ENCODE measurements at places on chromosomes 3 and 15.

DNA sequence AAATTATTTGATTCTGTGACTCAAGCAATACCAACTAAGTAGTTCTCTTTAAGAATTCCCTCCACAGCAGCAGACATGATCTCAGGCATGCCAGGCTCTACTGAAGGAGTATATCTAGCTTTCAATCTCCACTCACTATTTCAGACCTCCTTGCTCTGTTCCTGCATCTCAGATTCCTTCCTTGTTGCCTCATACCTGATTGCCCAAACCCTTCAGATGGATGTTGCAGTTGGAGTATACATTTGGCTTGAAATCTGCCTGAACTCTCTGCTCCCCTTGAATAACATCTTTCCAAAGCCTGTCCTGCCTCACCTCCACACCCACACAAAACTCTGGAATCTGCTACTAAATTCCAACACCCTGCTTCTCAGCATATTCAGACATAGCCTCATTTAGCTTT, 19.8 kb upstream of the TM4SF4 start:
- DNase-seq: no peak

GRCh38 chr15:101617390-101617965, 34.7 kb downstream of the TM2D3 start:
- no peak for DNase-seq

DNA sequence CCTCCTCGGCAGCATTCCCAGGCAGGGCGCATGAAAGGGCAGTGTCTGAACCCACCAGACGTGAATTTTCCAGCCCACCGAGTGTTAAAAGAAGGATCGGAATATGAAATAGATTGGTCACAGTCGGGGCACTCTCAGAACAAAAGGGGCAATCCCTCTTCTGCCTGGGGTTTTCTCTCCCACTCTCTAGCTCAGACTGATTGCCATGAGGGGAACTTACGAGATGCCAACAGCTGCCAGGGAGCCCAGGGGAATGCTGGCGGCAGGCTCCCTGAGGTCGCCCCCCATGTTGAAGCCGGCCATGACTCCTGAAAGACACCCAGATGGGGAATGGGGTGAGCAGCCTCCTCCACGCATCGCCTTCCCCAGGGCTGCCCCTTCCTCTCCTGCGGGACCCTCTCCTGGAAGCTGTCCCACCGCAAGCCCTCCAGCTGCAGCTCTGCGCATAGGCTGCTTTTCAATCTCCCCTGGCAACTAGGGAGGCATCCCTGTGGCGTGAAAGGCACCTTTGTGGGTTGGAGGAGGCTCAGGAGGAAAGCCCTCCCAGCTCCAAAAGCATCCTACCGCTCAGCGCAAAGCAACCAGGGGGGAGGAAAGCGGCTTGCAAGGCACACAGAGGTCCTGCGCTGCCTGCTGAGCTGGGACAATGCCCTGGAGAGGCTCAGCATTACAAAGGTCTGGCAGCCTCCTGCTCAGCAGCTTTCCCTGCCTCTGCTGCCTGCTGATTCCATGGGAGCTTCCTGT, 64.8 kb upstream of the HEG1 start:
- no peak for DNase-seq

- no peak for DNase-seq
Measured at GRCh38 chr3:40524222-40524567, 565 bp upstream of the ZNF621 start.

DNA sequence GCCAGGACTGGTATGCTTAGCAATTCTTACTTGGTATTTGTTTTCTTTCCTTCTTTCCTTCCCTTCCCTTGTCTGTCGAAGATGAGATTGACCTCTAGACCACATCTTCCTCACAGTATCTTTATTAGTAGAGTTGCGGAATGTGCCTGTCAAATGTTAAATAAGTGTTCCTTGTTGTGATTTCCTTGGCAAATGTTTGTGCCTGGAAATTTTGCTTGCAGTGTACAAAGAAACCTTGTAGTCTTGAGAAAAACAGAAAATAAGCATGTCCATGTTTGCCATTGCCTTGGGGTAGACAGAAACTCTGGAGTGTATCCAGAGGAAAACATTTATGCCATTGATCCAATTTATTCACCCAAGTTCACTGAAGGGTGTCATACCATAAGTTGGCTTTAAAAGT, 79.5 kb upstream of the ZNF385D start:
- no peak for DNase-seq

- no peak for DNase-seq
Measured at GRCh38 chr3:453106-453505, 256.5 kb downstream of the CHL1 start.

DNA sequence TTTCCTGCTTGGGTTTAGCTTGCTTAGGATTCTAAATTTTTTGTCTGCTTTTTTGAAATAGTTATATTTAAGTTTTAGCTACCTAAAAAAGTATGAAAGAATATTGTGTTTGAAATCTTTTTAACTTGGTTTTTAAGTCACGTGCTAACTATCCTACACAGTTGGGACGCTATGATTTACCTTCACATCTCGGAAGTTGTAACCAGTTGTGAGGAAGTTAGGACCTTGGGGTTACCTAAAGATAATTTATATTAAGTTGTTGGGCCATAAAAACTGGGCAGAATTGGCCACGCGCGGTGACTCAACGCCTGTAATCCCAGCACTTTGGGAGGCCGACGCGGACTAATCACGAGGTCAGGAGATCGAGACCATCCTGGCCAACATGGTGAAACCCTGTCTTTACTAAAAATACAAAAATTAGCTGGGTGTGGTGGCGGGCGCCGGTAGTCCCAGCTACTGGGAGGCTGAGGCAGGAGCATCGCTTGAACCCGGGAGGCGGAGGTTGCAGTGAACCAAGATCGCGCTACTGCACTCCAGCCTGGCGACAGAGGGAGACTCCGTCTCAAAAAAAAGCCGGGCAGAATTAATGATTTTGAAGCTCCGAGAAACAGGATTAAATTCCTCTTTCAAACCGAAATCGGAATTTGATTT, 1.0 kb downstream of the ZFAND6 start:
- no peak for DNase-seq

DNA sequence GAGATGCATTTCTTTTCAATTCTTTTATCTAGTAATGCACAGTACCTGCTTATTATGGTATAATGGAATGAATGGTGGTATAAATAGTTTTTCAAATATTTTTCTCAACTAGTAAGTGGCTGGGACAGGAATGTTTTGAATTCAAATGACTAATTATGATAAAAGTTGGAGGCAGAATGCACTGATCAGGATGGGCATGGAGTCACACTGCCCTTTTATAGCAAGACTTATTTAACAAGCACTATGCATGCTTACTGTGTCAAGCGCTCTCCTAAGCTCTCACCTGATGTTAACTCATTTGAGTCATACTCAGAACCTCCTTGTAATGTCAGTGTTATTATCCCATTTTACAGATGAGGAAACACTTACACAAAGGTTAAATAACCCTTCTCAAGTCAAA, 221.8 kb downstream of the FEZF2 start:
- no peak for DNase-seq

GRCh38 chr3:14406336-14406735, 3.9 kb downstream of the SLC6A6 start:
- no peak for DNase-seq

DNA sequence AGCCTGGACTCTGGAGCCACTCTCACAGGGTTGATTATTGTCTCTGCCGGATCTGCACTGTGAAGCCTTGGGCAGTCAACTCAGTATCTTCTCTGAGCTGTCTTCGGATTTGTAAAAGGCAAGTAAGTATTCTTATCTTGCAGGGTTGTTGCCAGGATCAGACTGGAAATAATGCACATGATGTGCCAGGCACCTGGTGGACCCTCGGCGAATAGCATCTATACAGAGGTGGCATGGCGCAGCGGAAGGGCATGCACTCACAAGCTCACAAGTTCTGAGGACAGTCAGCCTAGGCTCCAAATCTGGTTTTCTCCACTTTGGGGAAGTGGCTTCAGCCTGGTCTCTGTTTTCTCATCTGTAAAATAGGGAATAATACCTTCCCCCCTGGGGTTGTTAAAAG, 113.9 kb downstream of the SRGAP3 start:
- DNase-seq: no peak

GRCh38 chr3:31903686-31904431, 77.2 kb downstream of the OSBPL10 start:
- DNase-seq: no peak

DNA sequence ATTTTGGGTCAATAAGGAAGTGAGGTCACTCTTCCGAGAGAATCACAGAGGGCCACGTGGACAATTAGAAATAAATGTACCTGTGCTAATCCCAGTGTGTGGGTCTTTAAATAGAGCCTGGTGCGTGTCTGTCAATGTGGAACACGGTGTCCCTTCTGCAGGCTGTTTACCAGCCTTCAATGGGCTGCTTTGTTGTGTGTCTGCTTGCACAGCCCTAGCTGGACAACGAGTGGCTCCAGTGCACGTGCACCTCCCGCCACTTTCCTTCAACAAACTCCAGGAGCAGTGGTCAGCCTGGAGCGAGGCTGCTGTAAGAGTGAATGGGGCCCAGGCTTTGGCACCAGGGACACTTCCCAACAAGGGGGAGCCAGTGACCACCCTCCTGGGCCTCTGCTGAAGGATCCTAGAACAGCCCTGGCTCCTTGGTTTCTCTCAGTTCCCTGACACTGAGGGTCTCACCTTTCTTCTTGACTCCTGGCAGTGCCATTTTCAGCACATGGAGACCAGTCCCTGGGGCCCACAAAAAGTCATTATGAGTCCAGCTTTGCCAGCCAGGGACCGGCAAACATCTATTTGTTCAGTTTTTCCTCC, 76.1 kb downstream of the ISG20 start:
- DNase-seq: no peak

DNA sequence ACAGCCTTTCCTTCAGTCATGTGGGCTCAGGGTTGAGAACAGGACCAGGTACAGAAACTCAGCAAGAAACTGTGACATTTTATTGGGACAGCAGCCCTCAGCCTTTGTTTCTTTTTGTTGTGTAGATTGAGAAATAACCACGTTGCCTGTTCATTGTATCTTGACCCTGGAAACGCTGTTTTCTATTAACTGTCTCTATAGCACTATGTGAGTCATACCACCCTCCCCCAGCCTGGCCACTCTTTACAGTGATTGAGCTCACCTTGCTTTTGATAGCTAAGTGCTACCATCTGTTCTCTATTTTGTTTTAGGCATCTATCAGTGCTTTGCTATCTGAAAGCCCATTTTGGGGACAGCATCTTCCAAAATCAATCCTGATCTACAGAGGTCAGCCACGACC, 127.9 kb downstream of the CD47 start:
- DNase-seq: no peak

GRCh38 chr15:28989896-28990295, 104.1 kb downstream of the APBA2 start:
- no peak for DNase-seq

Measured in stimulated activated CD8-positive, alpha-beta memory T cell treated with anti-CD3 and anti-CD28 coated beads, Interleukin-4, amount 100 ng/mL, for 4 hours (primary cell).